ENCODE measurements at places on chromosomes 16 and 17.
A peak's percentile ranks its signal among the peaks of the same experiment; 100 is the strongest.

GRCh38 chr17:82297714-82298537 is 19.5 kb downstream of the CD7 start:
- peak; percentile 95 for DNase-seq

DNA sequence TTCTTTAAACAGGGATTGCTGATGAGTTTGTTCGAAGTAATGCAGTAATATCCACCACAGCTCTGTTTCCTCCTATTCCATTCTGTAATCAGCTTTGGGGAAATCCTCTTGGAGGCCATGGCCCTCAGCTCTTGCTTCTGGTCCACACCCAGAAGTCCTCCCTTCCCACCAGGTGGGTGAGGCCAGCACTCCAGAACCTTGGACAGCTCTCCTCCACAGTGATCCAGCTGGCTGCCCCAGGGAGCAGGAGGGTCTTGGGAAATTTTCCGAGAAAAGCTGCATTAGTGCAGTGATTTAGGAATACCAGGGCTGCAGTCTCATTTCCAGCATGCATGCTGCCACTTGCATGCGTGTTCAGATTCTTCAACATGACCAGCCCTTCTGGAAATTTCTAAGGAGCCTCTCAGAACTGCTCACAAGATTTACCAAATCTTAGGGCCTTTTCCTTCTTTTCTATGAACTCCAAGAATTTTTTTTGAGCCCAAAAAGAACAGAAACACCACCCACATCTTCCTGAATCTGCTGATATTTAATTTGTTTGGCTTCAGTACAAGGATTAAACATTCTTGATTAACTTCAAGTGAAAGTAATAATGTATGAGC is 4.2 kb downstream of the SMPD3 start:
- peak; percentile 41 for DNase-seq

DNA sequence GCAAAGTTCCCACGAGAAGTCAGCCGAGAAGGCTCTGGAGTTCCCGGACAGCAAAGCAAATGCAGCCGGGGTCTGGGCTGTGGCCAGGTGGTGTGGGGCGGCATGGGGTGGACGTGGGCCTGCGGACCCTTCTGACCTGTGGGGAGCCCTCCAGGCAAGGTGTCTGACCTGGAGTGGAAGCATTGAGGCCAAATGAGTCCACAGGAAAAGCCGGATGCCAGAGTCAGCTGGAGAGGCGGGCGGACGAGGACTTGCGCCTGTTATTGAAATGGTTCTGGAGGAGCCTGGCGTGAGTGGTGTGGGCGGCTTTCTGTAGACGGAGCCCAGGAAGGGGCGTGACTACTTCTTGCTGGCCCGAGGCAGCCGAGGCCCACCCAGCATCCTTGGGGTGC is 50.5 kb upstream of the ZNF750 start:
- DNase-seq = no peak

DNA sequence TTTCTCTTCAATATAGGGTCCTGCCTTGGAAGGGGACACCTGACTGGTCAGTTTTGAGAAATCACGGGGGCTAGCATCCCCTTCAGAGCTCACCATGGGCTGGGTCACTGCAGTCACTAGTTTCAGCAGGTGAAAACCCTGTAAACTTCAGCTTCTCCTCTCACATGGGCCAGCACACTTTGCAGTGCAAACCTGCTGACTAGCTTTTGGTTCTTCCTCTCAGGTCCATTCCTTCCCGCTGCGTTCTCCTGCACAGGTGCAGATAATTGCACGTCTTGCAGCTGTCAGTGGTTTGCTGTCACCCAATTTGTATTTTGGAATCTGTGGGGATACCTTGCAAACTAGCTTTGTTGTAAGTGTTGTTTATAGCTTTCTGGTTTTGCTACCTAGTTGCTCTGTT is 95.1 kb downstream of the LYRM1 start:
- DNase-seq = no peak

DNA sequence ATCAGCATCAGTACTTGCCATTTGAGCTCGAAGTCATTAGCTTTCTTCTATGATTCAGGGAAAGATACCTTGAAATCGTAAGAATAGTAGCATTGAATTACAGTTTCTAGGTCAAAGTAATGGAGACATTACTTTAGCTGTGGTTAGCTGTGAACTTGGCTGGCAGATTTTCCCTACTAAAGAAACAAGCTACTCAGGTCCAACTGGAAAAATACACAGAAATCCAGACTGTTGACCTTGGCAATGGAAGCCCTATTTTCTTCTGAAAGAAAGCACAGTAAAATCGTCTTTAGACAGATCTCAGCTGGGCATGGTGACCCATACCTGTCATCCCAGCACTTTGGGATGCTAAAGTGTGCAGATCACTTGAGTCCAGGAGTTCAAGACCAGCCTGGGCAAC is 13.4 kb upstream of the DNAJA2 start:
- no peak for DNase-seq
